Progenitor cell of endocrine pancreas (in vitro differentiated cells): ENCODE measurements at places on chromosomes 5 and 9. TPM values are rescaled to one million over a fixed set of nuclear protein-coding genes. Genes with fewer than 3 reads are reported as not detected.

The RFX3 gene
- 53.9 and 57.2 TPM in 2 replicates for total RNA-seq

The IL3 gene
- not detected in 2 replicates for total RNA-seq

The BHMT gene
- 1.2 and 1.4 TPM in 2 replicates for total RNA-seq

The CXCL14 gene
- 6.1 and 10.1 TPM in 2 replicates for total RNA-seq

The CDX1 gene
- 0.31 and 0.43 TPM in 2 replicates for total RNA-seq

The C5orf58 gene
- total RNA-seq, result not detected in 2 replicates

The GRM6 gene
- not detected in 2 replicates for total RNA-seq

The EIF4E1B gene
- not detected in 2 replicates for total RNA-seq

The FAM120A gene
- 59.3 and 59.6 TPM in 2 replicates for total RNA-seq

The LCN15 gene
- total RNA-seq, result not detected in 2 replicates

The LECT2 gene
- not detected in 2 replicates for total RNA-seq

The SLC36A2 gene
- not detected in 2 replicates for total RNA-seq

The GPR150 gene
- total RNA-seq, result not detected in 2 replicates

The MYMK gene
- not detected in 2 replicates for total RNA-seq

The GBA2 gene
- 130 and 138 TPM in 2 replicates for total RNA-seq
